NCI-H2081 treated with DMSO at 0.1 percent for 48 hours (cell line): ENCODE measurements at places on chromosomes 4 and X.

DNA sequence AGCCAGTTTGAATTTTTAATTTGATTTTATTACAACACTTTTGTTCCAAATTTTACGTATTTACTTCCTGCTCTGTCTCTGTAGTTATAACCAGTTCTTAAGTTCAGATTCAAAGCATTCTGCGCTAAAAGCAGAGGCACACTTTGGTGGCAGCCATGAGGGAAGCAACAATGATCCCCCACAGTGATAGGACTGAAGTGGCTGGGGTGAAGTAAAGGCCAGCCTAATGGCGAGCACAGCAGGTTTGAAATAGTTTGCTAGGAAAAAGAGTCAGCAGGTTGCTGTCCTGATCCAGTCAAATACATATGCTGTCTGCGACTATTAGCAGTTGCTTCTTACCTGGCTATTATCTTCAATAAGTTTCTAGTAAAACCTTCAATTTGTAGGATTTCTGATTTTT is 176.3 kb downstream of the RPA4 start:
- DNase-seq, result no peak

- DNase-seq, result no peak
These were observed 75.7 kb upstream of the ANK2 start for GRCh38 chr4:112973750-112974251.

DNA sequence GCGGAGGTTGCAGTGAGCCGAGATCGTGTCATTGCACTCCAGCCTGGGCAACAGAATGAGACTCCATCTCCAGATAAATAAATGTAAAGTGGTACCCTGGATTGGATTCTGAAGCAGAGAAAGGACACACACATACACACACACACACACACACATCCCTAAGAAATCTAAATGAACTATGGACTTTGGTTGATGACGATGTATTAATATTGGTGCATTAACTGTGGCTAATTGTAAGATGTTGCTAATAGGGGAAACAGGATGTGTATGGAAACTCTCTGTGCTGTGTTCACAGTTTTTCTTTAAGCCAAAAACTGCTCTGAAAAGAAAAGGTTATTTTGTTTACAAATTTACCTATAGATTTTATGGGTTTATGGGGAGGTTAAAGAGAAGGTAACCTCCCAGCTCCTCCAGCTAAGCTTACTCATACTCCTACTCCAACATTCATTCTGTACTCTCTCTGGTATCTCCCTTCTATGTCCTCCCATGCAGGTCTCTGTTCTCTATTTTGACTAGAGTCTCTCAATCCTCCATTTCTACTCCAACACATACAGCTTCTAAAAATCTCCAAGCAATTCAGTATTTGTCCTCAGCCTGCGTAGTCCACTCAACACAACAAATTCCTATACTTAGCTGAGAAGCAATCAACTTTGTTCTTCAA is 46.5 kb upstream of the RELL1 start:
- DNase-seq, result no peak

DNA sequence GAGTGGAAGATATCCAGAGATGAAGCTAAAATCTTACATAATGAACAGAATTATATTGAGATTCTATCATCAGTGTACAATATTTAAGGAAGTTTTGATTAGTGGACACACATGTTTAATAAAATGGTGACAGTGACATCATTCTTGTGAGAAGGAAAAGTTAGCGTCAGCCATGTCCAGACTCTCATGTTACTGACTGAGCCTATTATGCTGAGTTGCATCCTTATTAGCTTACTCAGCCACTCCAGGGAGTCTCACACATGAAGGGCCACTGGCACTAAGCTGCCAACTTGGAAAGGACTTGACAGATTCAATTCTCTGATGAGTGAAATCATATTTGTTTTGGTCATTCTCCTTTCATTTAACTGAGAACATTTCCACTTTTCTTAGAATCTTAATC is 170.6 kb downstream of the BANK1 start:
- DNase-seq, result no peak

GRCh38 chr4:42612898-42613297 is 44.0 kb downstream of the ATP8A1 start:
- DNase-seq, result no peak

DNA sequence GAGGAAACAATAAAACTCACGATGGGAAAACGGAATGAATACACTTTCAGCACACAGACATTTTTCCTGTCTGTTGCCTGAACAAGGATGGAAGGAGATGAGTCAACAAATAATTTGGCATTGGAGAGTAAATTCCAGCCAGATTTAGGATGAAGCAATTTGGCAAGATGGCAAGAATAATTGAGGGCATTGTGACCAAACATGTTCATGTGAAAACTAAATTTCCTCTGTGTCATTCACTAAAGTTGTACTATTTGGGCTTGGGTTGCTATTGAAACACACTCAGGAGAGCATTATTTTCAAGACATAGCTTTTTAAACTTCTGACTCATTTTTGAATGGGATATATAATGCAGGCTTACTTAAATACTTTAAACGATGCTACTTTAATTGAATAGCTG is 1614.4 kb downstream of the PCDH19 start:
- no peak for DNase-seq

DNA sequence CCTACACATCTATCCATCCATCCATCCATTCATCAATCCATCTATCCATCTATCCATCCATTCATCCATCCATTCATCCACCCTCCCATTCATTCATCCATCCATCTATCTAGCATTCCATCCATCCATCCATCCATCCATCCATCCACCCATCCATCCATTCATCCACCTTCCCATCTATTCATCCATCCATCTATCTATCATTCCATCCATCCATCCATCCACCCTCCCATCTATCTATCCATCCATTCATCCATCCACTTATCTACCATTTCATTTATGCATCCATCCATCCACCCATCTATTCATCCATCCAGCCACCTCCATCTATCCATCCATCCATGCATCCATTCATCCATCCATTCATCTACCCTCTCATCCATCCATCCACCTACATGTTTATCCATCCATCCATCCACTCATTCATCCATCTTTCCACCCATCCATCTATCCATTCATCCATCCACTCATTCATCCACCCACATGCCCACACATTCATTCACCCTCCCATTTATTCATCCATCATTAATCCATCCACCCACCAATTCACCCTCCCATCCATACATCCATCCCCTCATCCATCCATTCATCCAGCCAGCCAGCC is 258.5 kb downstream of the CRLF2 start:
- no peak for DNase-seq

DNA sequence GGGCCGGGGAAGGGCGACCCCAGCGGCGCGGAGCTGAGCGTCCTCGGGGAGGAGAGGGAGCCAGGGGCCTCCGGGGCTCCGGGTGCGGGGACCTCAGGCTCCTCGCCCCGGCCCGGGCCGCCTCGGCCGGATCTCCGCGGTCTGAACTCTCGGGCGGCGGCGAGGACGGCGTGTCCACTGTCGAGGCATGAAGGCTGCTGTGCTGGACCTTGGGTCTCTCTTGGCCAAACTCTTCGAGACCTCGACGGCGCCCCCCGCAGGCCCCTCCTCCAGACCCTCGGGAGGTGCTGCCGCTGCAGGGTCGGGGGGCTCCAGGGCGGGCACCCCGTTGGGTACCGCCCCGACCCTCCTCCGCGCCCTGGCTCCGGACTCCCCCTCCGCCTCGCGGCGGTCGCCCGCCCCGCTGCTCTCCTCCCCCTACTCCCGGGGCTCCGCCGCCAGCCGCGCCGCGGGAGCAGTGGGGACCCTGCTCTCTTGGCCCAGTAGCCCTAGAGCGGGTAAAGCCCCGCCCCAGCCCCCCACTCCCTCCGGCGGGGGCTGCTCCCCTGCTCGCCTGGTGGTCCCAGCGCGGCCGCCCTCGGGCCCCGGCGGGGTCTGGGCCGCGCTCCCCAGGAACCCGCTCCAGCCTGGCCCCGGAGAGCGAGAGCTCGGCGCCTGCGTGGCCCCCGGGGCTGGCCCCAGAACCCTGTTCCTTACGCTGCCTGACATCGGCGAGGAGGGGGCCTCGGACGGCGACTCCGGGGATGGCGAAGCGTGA is 564 bp downstream of the FAM149A start:
- DNase-seq, result no peak

DNA sequence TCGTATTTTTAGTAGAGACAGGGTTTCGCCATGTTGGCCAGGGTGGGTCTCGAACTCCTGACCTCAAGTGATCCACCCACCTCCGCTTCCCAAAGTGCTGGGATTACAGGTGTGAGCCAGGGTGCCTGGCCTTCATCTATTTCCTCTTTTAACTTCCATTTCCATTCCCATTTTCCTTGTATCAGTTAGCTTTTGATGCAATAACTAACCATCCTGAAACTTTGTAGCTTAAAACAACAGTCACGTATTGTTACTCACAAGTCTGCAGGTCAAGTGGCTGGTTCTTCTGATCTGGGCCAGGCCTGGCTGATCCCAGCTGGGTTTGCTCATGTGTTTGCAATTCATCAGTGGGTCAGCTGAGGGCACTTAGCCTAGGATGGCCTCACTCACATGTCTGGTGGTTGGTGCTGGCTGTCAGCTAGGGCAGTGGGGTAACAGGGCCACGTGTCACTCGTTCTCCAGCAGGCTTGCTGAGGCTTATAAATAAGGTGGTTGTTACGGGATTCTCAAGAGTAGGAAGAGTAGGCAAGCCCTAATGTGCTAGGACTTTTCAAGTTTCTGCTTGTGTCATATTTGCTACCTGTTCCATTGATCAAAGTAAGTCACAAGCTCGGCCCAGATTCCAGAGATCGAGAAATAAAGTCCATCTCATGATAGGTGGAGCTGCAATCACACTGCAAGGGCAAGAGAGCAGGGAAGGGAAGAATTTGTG is 88.2 kb downstream of the SOWAHB start:
- no peak for DNase-seq

DNA sequence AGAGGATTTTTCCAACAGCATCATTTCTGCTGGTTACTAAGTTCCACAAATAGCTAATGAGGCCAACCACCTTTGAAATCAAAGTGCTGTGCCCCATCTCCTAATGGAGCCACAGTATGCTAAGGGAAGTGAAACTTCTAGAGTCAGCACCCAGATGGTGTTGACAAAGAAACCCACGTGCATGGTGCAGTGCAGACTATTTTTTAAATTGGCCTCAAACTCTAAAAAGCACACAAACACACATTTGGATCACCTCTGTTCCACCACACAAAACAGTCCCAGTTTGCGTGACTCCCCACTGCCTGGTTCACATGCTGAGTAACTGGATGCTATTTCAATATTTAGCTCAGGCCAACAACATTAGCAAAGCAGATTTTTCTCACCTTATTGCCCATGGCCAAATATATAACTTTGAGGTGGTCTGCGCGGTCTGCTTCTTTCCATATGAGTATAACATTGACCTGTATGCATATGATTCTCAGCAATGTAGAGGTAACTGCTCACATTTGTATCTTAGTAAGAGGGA is 69.9 kb downstream of the AMELX start:
- DNase-seq, result no peak

DNA sequence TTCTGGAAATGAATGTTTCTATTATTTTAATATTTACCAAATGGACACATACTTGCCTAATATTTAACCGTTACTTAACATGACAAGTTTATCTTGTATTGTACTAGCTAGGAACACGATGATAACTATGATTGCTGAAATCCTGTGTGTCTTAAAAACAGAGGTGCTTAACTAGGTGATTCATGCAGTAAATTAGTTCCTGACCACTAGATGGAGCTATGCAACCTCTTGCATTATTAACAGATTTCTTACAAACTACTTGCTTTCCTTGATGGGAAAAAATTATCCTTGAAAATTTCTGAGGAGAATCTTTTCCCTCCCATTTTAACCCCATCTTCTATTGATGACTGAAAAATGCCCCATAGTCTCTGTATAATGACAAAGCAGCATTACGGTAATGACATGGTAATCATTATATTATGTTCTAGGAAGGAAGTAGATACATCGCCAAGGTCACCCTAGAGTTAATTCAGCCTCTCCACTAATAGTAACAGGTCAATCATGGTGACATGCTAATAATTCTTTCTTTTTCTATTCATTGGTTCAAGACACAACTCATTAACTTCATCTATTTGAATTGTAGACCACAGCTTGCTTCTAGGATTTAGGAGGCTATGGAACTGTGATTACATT is 844.2 kb downstream of the RAPGEF2 start:
- no peak for DNase-seq

DNA sequence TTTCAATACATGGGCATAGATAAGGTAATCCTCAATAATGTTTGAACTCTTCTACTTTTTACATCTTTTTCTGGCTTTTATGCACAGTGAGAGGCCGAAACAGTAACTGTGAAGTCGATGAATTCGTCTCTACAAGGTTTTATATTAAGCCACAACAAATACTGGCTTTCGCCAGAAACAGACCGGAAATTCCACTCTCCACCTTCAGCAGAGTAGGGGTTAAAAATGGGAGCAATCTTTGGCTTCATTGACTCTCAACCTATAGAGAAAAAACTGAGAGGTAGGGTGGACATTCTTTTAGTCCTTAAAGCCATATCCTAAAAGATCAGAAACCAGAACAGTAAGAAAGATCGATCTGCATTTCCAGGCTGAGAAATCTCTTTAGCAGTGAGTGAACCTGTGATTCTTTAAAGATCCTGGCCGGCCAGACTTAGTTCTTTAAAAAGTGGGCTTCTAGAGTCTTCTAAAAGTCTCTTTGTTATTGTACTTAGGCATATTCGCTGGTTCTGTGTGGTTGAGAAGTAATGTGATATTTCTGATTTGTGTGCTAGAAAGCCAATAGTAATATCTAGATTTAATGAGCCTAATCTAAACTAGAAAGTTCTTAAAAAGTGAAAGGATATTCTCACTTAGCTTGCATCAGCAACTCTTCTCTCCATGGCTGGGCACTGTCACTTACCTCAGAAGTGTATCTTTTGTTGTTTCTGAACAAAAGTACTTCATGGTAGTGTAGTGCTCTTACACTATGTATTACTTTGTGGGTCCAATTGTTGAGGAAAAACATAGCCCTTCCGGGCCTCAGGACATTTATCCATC is 2.0 kb downstream of the HSPA4L start:
- no peak for DNase-seq

DNA sequence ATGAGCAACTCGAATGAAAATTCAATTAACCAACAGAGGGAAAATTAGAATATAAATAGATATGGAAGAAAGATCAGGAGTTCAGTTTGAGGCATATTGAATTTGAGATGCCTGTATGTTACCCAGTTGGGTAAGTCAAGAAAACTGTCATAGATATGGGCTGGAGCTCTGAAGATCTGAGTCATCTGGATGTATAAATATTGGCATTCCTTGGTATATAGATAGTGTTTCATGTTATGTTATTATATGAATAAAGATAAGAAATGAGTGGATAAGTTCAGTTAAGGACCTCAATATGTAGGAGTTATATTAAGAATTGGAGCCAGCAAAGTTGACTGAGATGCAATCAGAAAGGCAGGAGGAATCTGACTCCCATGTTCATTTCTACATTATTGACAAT is 543.6 kb upstream of the SMIM31 start:
- no peak for DNase-seq
